ENCODE measurements at places on chromosomes 7 and 10.

DNA sequence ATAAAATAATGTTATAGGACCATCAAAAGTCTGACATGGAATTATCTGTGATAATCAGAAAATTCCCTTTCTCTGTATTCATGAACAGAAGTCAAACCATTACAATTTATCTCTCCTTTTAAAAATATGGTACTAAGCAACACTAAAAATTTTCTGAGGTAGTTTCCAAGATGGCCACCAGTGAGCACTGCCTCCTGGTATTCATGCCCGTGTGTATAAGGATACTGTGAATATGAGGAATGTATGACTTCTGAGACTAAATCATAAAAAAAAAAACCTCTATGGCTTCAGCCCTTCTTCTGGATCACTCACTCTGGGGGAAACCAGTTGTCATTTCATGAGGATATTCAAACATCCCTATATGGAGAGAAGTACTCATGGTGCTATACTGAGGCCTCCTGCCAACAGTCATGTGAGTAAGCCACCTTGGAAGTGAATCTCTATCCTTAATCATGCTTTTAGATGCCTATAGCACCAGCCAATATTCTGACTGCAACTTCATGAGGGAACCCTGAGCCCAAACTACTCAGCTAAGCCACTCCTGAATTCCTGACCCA lies 41.1 kb downstream of the SIRT1 start:
- no peak for DNase-seq

- no peak for DNase-seq
Measured at GRCh38 chr10:34955391-34955790, 134.8 kb downstream of the CUL2 start.

DNA sequence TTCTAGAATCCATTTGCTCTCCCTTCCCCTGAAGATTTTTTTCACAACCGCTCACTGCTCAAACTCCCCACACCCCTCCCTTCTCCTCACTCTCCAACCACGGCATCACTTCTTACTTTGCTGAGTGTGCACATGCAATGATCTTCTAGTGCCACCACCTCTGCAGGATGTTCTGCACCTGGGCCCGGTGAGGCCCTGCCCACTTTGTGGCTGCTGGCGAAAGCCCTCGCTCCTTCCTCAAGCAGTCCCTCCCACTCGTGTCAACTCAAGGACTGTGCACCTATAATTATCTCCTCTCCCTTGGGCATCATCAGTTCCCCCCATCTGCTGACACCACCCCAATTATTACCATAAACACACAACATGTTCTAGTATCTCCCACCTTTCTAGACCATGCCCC lies 91.0 kb upstream of the LANCL2 start:
- DNase-seq, result no peak

GRCh38 chr7:54904130-54904529 lies 114.7 kb upstream of the EGFR start:
- no peak for DNase-seq

DNA sequence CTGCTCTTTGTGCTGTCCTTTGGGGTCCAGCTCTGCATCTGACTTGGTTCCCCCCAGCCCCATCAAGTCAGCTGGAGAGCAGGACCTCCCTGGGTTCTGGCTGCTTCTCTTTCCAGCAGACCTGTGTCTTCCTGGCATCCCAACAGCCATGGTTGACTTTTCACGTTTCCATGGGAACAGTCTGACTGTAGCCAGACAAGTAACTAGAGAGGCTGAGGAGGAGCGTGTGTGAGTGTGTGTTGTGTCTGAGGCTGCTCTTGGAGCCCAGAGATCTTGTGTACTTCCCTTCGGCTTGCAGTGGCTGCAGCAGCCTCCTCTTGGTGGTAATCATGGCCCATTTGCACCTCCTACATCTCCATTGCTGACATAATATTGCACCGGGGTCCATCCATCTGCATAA lies 332.0 kb downstream of the RPS24 start:
- DNase-seq, result no peak
